DND-41 (cell line): ENCODE measurements at places on chromosomes 4 and X.

- DNase-seq, result no peak
These were observed 51.6 kb downstream of the RPS3A start for GRCh38 chr4:151150821-151151580.

- no peak for DNase-seq
These were observed 6.6 kb downstream of the MSL3 start for GRCh38 chrX:11764602-11765067.

GRCh38 chr4:174398728-174399127 is 115.0 kb downstream of the CEP44 start:
- DNase-seq, result no peak

- DNase-seq, result no peak
These were observed 17.7 kb upstream of the GPC3 start for GRCh38 chrX:134002921-134003615.

DNA sequence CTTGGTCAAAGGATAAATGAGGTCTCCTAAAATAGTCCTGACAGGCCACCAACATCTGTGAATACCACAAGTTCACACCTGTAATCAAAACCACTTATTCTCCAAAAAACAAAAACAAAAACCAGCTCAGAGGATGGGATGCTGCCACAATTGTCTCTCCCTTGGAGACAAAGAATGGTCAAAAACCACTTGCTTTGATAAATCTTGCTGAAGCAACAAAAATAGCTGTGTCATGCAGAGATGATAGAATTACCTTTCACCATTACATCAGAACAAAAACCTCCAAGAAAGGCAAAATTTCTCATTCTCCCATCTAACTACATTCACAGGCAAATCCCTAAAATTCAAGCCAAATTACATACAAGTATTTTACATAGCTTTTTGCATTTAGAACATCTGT is 180.4 kb downstream of the MAML3 start:
- DNase-seq, result no peak

- peak; percentile 5 for DNase-seq
These were observed 102.0 kb downstream of the FNIP2 start for GRCh38 chr4:158870626-158871334.

DNA sequence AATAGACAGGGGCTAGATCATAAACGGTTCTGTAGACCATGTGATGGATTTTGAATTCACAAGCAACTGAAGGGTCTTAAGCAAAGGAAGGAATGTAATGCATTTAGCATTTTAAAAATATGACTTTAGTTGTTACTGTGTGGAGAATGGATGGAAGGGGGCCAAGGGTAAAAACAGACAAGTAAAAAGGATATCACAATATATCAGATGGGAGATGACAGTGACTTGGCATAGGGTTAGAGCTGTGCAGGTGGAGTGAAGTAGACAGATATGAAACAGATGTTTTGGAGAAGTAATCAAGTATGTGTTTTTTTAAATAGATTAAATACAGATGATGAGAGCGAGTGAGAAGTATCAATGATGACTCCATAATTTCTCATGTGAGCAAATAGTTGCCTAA is 1116.0 kb upstream of the TENM3 start:
- DNase-seq, result no peak

- no peak for DNase-seq
These were observed 39.6 kb upstream of the SLC7A3 start for GRCh38 chrX:70970482-70970995.

DNA sequence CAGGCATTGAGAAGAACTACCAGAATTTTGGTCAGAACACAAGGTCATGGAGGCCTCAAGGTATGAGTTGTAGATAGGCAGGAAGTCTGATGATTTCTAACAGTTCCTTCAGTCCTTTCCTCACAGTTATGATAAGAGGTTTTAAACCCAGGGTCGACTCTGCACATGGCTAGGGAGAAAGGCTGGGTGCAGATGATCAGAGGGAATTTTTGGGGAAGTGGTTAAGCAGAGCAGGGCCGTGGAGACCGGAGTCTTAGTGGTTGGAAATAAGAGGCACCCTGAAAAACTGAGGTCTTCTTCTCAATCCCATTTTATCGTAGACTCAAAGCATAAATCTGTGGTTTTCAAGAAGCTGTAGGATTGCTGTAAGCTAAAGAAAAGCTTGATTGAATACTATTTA is 118.5 kb upstream of the ANK2 start:
- DNase-seq, result no peak

DNA sequence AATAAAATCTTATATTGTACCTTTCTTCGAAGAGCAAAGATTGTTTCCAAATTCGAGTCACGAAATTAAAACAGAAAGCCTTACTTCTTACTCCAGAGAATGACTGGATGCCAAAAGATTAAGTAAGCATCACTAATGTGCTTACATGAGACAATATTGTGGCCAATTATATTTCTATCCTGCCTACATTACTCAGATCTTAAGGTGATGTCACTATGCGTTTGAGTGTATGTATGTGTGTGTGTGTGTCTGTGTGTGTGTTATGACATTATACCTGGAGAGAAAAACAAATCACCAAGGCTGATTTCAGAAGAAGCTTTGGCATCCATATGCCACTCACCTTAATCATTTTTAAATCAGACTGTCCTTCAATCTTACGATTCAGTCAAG is 556.3 kb downstream of the PPARGC1A start:
- DNase-seq, result no peak

DNA sequence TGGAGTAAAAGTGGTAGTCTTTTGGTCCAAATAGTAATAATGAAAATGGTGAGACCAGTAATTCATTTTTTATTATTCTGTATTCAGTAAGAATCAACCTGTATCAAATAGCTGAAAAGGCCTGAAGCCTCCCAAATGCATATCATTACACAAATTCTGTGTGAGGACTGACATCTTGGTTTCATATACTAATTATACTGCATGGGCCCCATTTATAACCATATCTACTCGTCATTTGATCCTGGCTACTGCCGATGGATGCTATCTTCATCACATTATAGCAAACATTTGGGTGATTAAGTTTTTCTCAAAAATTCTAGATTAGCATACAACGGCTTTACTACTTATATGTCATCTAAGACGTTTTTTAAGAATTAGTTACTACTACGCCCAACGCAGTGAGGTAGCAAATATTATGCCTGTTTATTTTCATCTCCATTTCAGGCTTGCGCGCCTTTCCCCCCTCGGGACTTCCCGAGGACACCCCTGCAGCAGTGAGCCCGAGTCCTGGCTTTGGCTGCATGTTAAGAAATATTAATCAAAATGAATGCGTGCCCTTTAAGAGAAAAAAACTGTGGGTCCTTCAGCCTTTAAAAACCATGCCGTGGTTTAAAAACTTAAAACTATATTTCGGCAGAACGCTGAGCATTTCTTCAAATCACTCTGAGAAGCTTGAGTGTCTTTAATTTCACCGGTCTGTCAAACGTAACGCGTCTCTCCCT is 814 bp upstream of the MMAA start:
- DNase-seq, result no peak

DNA sequence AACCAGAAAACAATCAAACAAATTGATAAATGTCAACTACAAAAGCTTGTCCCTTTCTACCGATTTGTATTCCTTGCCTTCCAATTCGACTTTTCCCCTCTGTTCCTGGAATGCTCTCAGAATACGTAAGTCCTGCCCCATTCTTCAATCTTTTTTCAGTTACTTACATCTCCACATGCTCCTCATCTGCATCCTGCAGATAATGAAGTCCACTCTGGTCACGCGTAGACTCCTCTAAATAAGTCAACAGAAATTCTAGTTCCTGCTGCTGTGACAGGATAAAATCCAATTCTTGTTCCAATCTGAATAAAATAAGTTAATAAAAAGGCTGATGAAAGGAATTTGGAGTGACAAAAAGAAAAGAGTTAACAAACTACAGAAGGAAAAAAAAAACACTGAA is 34.4 kb upstream of the RBM41 start:
- DNase-seq, result no peak

DNA sequence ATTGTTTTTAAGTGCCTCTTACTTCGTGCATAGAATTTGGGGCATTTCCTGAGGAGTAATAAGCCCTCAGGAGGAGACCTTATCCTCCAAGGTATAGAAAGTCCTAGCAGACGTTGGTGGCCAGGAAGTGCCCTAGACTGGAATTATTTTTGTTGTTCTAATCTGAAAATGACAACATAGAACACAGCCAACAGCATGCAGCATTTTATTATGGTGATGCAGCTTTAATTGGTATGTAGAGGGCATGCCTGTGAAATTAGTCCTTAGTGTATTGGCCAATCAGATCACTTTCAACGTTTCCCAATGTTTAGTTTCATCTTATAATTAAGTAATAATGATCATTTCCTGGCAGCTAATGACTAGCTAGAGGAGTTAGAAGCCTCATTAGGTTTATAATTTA is 199.2 kb downstream of the SHROOM3 start:
- DNase-seq, result no peak

DNA sequence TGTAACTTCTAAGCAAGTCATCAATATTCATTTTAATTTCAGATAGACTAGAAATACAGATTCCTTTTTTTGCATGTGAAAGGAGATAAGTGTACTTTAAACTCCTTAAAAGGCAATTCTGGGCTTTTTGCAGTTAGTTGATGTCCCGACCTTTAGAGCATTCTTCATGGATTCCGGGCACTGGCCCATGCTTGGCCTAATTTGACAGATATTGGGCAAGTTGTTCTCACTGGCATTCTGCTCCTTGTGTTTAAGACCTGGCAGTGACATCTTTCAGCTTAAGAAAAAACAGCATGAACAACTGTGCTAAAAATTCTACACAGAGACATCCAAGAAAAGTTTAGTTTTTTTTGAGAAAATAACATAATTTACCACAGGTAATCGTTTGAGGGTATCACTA is 1037.2 kb downstream of the PCDH18 start:
- DNase-seq, result no peak

DNA sequence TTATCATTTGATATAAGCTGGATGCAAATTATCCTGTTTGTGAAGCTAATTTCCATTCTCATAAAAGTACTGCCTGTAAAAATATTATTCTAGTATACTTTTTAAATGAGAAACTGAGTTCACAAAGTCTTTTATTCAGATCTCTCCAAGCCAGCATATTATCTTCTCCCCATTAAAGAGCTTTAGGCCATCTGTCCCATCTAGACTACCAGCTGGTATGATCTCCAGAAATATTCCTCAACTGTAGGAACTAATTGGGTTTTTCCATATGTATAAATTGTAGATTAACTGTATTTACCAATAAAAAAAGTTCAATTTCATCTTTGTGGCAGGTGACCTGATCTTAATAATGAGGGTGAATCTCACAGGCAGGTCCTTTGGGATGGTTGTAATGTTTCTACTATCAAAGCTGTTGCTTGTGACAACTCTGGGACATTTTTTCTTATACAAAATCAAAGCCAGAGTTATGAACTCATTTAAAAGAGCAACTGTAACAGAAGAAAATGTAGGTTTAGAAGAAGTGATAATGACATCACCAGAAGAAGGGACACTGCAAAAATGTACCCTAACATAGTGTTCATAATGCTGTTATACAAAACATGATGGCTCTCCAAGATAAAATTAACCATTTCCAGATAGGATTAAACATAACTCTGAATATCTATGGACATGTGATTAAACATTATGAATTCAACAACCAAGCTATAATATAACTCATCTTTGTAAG is 132.8 kb downstream of the KCNIP4 start:
- DNase-seq, result no peak

GRCh38 chr4:101501421-101501820 is 154.1 kb upstream of the PPP3CA start:
- no peak for DNase-seq

DNA sequence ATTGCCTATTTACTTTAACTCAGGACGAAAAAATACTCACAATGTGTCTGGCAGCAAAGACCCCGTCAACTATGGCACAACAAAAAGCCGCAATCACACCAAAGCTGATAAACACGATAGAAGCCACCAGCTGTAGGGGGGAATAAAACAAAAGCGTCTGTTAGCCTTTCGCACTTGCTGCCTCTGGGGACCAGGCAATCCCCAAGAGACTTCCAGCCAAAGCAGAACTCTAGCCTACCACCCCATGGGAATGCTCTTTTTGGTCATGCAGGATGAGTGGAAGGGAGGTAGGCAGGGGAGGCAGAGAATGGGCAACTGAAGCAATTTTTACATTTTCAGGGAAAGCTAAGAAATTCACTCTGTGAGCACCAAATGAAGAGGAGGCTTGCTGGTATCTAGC is 20.1 kb downstream of the TMEM255A start:
- no peak for DNase-seq

- DNase-seq, result peak; percentile 20
These were observed 51.1 kb downstream of the SH3KBP1 start for GRCh38 chrX:19836337-19836736.

GRCh38 chrX:10098270-10098713 is 58.5 kb upstream of the CLCN4 start:
- DNase-seq, result peak; percentile 73

DNA sequence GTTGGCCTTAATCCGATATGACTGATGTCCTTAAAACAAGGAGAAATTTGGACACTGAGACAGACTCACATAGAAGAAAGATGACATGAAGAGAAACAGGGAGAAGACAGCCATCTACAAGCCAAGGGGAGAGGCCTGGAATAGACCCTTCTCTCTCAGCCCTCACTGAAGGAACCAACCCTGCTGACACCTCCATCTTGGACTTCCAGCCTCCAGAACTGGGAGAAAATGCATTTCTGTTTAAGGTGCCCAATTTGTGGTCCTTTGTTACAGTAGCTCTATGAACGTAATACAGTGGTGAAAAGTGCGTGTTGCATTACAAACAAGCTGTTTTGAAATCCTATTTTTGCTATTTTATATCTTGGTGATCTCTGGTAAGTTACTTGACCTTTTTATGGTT is 343.6 kb downstream of the ARHGAP10 start:
- no peak for DNase-seq

GRCh38 chr4:81353861-81354260 is 117.8 kb downstream of the RASGEF1B start:
- DNase-seq, result no peak

GRCh38 chrX:153966283-153966688 is 5.3 kb downstream of the HCFC1 start:
- no peak for DNase-seq

GRCh38 chr4:181958446-181958845 is 284.8 kb upstream of the TENM3 start:
- DNase-seq, result no peak

- no peak for DNase-seq
These were observed 125.2 kb downstream of the NHS start for GRCh38 chrX:17500145-17500579.

- no peak for DNase-seq
These were observed 96.4 kb downstream of the POLA1 start for GRCh38 chrX:24790166-24790565.

DNA sequence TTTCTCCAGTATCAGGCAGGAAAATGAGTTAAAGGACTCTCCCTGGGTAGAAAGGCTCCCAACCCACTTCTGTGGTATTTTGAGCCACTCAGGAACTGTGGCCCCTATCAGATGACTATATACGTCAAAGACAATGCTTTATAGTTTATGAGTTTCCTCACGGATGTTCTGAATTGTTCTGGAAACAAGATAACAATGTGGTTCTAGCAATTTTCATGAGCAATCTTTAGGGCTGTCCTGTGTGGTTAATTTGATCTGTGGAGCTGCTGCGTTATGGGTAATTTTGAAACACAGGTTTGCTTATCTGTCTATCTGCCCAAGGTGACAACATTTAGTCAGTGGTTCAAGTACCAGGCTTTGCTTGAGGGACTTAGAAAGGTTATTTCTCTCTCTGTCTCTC is 46.7 kb upstream of the IL2 start:
- DNase-seq, result no peak

- no peak for DNase-seq
These were observed 80.1 kb upstream of the LRPAP1 start for GRCh38 chr4:3612281-3612680.

GRCh38 chrX:105167233-105167632 is 53.3 kb downstream of the TEX13A start:
- DNase-seq, result no peak
